ENCODE measurements at places on chromosomes 12 and 14. TPM values are rescaled to one million over a fixed set of nuclear protein-coding genes. Genes with fewer than 3 reads are reported as not detected.
A peak's percentile ranks its signal among the peaks of the same experiment; 100 is the strongest.

Gene ANG
- 3.8 TPM for polyA plus RNA-seq

- DNase-seq, result no peak
Observed at GRCh38 chr12:3655328-3655900, 97.5 kb downstream of the CRACR2A start.

DNA sequence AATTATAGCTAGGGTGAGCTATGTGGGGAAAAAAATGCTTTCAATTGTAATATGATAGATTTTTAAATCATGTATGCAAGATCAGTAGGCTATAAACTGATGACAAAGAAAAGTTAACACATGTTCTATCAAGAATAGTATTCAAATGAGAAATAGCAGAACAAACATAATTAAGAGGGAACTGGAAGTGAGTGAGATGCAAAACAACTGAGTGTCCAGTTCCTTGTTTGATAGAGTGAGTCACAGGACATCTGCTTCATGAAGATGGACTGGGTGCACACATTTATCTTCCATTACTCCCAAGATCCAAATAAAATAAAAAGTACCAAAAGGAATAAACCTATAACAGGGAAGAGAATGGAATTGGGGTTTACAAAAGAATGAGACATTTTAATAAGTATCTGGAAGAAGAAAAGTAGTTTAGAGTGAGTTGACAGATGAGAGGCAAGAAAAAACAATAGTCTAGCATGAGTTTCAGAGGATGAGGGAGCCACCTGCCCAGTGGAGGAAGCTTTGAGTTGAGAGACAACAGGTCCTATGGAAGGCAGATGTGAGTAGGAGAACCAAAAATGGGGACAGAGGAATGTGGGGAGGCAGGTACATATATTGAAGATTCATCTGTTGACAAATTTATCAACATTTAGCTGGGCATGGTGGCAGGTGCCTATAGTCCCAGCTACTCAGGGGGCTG lies 178.1 kb upstream of the ARHGAP5 start:
- no peak for DNase-seq

- DNase-seq, result no peak
Observed at GRCh38 chr14:78202163-78202562, 32.0 kb downstream of the NRXN3 start.

Gene LRTM2
- polyA plus RNA-seq, result 0.31 TPM

DNA sequence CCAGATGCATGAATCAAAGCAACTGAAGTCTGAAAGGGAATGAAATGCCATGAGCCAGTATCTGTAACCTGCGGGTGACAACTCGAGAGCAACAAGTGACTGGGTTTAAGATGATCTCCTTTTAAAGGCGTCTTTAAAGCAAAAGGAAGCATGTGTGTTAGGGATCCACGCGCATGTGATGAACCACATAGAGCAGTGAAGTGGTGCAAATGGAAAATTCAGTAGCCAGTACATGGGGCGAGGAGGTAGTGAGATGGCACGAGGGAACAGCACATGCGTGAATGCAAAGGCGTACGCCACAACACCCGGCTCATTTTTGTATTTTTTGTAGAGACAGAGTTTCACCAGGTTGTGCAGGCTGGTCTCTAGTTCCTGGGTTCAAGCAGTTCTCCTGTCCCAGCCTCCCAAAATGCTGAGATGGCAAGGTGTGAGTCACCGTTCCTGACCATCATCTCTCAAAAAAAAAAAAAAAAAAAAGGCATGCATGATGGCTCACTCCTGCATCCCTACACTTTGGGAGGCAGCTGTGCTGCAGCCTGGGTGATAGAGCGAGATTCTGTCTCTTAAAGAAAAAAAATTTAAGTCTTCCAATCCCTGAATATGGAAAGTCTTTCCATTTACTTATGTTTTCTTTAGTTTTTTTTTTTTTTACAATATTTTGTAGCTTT lies 24.6 kb upstream of the BCL7A start:
- no peak for DNase-seq

GRCh38 chr12:13289653-13290289 lies 93.2 kb downstream of the EMP1 start:
- no peak for DNase-seq

- DNase-seq, result no peak
Observed at GRCh38 chr14:21201732-21202462, 46.0 kb upstream of the OR5AU1 start.

GRCh38 chr14:72060917-72061316 lies 128.7 kb downstream of the RGS6 start:
- no peak for DNase-seq

- no peak for DNase-seq
Observed at GRCh38 chr12:20375560-20375959, 7.2 kb downstream of the PDE3A start.

Gene VWF
- 9.5 TPM for polyA plus RNA-seq

Gene ESRRB
- polyA plus RNA-seq, result 7.3 TPM

- no peak for DNase-seq
Observed at GRCh38 chr12:124107351-124107750, 134.3 kb downstream of the ZNF664 start.

DNA sequence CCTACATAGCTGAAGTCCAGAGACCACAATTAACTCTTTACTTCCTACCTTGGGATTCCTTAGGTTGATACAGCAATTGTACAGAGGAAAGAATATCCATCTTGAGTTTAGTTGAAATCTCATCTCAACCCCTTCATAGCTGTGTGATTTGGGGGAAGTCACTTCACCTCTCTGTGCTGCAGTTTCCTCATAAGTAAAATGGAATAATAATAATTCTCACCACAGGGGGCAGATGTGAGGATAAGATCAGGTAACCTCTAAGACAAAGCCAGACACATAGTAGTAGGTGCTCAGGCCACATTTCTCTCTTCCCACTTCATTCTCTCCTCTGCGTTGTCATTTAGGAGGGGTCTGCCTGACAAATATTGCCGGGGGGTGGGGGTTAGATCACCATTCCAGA lies 6.7 kb downstream of the FOXN4 start:
- DNase-seq, result no peak

- peak; percentile 29 for DNase-seq
Observed at GRCh38 chr14:94936401-94936892, 166.5 kb upstream of the GSC start.

GRCh38 chr14:100874051-100874410 lies 29.5 kb downstream of the RTL1 start:
- no peak for DNase-seq

Gene PAX9
- polyA plus RNA-seq, result 0.20 TPM

DNA sequence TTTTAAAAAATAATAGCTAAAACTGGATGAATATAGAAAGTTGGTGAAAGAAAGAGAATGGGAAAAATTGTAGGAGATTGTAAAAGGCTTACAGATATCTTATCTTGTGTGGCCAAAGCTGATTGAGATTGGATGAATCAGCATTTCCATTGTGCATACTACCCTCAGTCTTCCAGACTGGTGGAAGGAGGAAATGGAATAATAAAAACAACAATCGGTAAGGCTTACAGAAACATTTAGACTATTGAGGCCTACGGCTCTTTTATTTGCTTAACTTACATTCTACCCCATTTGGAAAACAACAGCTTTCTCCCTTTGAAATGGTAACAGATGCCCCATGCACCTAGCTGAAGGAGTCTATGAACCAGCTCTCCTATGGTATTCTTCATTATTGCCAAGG lies 129.8 kb downstream of the PTPRB start:
- no peak for DNase-seq

GRCh38 chr12:102873077-102873476 lies 44.0 kb downstream of the PAH start:
- DNase-seq, result no peak

DNA sequence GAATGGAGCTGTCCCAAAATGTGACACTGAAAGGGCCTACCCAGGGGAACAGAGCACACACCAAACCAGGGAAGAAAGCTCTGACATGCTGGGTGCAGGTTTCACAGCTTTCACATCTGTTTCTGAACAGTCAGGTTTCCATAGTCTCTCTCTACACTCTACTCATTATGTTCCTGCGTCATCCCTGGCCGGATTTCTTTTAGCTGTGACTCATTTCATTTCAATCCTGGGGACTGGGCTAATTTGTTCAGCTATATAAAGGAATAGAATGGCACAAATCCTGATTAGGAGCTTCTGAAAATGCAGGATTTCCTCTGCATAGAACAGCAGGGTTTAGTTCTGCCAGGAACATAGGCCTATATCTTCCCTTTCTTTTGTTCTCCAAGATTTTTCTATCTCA lies 649.8 kb downstream of the RPS29 start:
- DNase-seq, result no peak

DNA sequence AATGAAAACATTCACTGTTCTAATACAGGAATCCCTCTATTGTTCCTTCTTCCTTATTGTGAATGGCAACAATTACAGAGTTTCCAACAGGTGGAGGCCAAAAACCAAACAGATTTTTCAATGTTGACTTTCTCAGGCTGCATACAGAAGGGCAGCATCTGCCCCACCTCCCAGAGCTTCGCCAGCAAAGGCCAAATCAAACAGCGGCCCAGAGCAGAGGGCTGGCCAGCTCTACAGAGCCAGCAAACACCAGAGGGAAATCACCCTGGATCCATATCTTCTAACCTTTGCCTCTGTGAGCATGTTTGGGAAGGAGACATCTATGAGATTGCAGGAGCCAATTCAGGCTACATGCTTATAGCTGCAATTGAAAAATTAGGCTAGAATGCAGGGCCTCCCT lies 4.4 kb upstream of the CRACR2A start:
- no peak for DNase-seq
